ENCODE measurements at places on chromosomes 16 and 17.

DNA sequence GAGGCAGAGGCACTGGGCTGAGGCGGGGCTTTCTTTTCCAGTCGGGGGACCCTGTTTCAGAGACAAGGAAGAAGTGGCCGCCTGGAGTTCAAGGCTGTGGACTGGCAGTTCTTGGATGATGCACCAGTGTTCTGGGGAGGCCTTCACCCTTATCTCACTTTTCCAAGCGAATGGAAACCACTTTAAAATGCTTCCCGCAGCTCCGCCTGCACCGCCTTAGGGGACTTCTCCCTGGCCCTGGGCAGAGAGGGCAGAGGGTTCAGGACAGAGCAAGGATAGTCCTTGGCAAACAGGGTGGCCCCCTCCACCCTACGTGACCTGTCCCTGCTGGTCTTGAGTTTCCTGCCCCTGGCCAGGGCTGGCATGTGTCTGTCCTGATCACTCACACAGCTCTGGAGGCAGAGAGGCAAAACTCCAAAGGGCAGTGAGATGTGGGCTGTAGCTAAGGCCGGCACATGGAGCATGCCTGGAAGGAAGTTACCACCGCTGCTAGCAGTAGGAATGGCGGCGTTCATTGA is 20.6 kb downstream of the RTN4RL1 start:
- no peak for DNase-seq

GRCh38 chr17:52524096-52524637 is 365.7 kb upstream of the CA10 start:
- no peak for DNase-seq

DNA sequence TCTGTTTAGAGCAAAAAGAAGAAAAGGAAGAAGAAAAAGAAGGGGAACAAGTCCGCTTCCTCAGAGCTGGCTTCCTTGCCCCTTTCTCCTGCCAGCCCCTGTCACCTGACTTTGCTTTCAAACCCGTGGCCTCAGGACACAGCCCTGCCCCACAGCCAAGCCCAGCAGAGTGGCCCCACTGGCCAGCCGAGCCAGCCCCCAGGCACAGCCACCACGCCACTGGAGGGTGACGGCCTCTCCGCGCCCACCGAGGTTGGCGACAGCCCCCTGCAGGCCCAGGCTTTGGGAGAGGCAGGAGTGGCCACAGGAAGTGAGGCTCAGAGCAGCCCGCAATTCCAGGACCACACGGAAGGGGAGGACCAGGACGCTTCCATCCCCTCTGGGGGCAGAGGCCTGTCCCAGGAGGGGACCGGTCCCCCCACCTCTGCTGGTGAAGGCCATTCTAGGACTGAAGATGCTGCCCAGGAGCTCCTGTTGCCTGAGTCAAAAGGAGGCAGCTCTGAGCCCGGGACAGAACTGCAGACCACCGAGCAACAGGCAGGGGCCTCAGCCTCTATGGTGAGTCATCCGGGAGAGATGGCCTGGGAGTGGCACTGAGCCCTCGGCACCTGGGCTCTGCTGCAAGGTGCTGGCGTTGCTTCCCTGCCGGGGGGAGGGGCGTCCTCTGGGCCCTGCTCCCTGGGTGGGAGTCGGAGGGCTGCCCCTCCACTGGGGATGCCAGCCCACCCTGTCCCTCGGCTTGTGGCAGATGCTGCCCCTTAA is 27.3 kb downstream of the RNF213 start:
- no peak for DNase-seq

- DNase-seq = no peak
Observed at GRCh38 chr17:7732981-7733539, 15.5 kb downstream of the DNAH2 start.

DNA sequence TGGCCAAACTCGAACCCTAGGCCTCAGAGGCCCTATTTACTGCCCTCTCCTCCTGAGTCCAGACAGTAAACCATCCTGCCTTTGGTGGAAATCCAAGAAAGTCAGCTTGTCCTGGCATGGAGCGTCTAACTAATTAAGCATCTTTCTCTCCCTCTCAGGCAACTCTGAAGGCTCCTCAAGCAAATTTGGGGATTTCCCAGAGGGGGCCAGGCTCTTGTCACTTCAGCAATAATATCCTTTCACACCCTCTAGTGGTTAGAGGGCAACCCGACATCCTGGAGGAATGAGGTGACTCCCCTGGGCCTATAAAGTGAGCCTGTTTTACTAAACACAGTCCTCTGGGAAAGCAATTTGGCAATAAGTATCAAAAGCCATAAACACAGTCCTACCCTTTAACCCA is 60.4 kb downstream of the NOG start:
- peak; percentile 72 for DNase-seq
